ENCODE measurements at places on chromosomes 5 and 9.

- DNase-seq: no peak
Observed at GRCh38 chr9:95816716-95817115, 58.8 kb upstream of the ERCC6L2 start.

GRCh38 chr9:98374385-98375051, 119.1 kb upstream of the TBC1D2 start:
- DNase-seq: no peak

- no peak for DNase-seq
Observed at GRCh38 chr9:20526500-20527319, 95.6 kb downstream of the MLLT3 start.

GRCh38 chr5:143582869-143583268, 179.4 kb upstream of the NR3C1 start:
- no peak for DNase-seq
